ENCODE measurements at places on chromosomes 7 and 10.

DNA sequence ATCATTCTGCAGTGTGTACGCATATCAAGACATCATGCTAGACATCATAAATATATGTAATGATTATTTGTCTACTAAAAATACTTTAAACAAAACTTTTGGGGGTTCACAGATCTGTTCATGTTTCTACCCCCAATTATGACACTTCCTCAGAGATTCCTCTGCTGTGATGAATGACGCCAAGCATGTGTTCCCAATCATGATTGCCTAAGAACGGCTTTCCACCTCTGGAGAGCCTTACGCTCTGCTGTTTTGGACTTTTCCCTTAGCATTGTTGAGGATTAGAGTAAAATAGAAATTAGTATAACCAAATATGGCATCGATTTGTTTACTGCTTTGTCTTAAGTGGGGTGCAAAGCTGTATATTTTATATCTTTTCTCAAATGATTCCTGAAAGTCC, 236.3 kb upstream of the IGFBP3 start:
- no peaks in the 10 kb centered on the region for H3K36me3 ChIP-seq
- no peak for DNase-seq
- no peaks in the 10 kb centered on the region for H3K27me3 ChIP-seq
- H3K27ac ChIP-seq = no peak overlapping the region
- H3K4me3 ChIP-seq = no peak overlapping the region

GRCh38 chr7:4682621-4683042, 537 bp downstream of the FOXK1 start:
- peak; percentile 25 for DNase-seq
- peak overlapping the region; percentile 75 for H3K4me3 ChIP-seq
- peaks cover 26% of the 10 kb centered on the region for H3K36me3 ChIP-seq
- H3K4me1 ChIP-seq = peaks cover 35% of the 10 kb centered on the region

- H3K27ac ChIP-seq = no peak overlapping the region
- H3K36me3 ChIP-seq = no peaks in the 10 kb centered on the region
- no peaks in the 10 kb centered on the region for H3K4me1 ChIP-seq
- no peak for DNase-seq
- no peak overlapping the region for H3K4me3 ChIP-seq
- no peaks in the 10 kb centered on the region for H3K27me3 ChIP-seq
Measured at GRCh38 chr7:20595971-20596370, 19.5 kb upstream of the ABCB5 start.

GRCh38 chr10:30553626-30554439, 75.7 kb downstream of the LYZL2 start:
- no peak for DNase-seq
- no peaks in the 10 kb centered on the region for H3K36me3 ChIP-seq
- no peak overlapping the region for H3K27ac ChIP-seq
- H3K4me3 ChIP-seq = no peak overlapping the region
- peaks cover 5% of the 10 kb centered on the region for H3K4me1 ChIP-seq

- H3K27ac ChIP-seq = no peak overlapping the region
- peaks cover 3% of the 10 kb centered on the region for H3K36me3 ChIP-seq
- DNase-seq = no peak
- no peak overlapping the region for H3K4me3 ChIP-seq
- no peaks in the 10 kb centered on the region for H3K4me1 ChIP-seq
Measured at GRCh38 chr10:98259606-98260315, 8.2 kb downstream of the LOXL4 start.

- H3K4me1 ChIP-seq = no peaks in the 10 kb centered on the region
- no peak for DNase-seq
- no peaks in the 10 kb centered on the region for H3K27me3 ChIP-seq
- H3K27ac ChIP-seq = no peak overlapping the region
- H3K36me3 ChIP-seq = no peaks in the 10 kb centered on the region
- H3K4me3 ChIP-seq = no peak overlapping the region
Measured at GRCh38 chr7:133575726-133576440, 323.0 kb downstream of the EXOC4 start.

DNA sequence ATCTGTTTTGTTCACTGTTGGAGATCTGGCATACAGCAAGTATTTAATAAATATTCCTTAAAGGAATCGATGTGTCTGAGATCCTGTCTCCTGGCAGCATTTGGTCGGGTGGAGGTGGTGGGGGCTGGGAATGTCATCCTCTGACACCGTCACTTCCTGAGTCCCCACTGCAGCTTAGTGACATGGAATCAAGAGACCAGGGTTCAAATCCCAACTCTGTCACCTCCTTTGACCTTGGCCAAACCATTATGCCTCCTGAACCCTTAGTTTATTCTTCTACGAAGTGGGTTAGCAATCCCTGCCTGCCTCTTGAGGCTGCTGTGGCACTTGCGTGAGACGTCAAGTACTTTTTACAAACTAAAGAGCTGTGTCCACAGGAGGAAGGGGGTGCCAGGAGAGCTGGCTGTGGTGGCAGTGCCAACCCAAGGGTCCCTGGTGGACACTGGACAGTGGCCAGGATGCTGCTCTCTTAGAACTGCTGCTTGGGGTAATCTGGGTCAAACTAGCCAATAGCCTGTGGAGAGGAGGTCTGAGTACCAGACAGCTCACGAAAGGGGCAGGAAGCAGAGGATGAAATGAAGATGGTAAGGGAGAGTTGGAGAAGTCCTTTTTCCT, 8.0 kb upstream of the ZMIZ1 start:
- no peaks in the 10 kb centered on the region for H3K4me1 ChIP-seq
- no peak overlapping the region for H3K4me3 ChIP-seq
- no peak overlapping the region for H3K27ac ChIP-seq
- no peaks in the 10 kb centered on the region for H3K27me3 ChIP-seq
- DNase-seq = no peak
- no peaks in the 10 kb centered on the region for H3K36me3 ChIP-seq

- no peaks in the 10 kb centered on the region for H3K36me3 ChIP-seq
- H3K27ac ChIP-seq = no peak overlapping the region
- DNase-seq = no peak
- H3K4me3 ChIP-seq = no peak overlapping the region
- no peaks in the 10 kb centered on the region for H3K4me1 ChIP-seq
- no peaks in the 10 kb centered on the region for H3K27me3 ChIP-seq
Measured at GRCh38 chr7:26237035-26237807, 35.7 kb downstream of the CBX3 start.

DNA sequence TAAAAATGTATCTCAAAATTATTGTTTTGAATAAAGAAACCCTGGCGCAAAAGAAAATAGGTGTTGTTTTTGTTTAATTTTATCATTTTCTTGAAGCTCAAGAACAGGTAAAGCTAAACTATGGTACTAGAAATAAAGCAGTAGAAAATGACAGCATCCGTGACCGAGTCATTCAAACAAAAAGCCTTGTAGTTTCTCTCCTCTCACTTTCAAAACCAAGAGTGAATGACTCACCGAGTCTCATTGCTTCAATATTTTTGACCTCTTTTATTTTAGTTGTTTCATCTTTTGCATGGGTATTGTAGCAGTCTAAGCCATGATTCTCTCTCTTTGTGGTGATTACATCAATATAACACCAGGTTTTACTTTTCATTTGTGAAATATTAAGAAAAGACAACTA, 396.5 kb downstream of the POM121L12 start:
- no peaks in the 10 kb centered on the region for H3K27me3 ChIP-seq
- H3K36me3 ChIP-seq = no peaks in the 10 kb centered on the region
- H3K4me3 ChIP-seq = no peak overlapping the region
- H3K27ac ChIP-seq = no peak overlapping the region

- no peaks in the 10 kb centered on the region for H3K4me1 ChIP-seq
- no peak for DNase-seq
- H3K27me3 ChIP-seq = no peaks in the 10 kb centered on the region
- no peak overlapping the region for H3K4me3 ChIP-seq
- H3K27ac ChIP-seq = no peak overlapping the region
- no peaks in the 10 kb centered on the region for H3K36me3 ChIP-seq
Measured at GRCh38 chr7:73779517-73779916, 9.4 kb upstream of the CLDN3 start.

DNA sequence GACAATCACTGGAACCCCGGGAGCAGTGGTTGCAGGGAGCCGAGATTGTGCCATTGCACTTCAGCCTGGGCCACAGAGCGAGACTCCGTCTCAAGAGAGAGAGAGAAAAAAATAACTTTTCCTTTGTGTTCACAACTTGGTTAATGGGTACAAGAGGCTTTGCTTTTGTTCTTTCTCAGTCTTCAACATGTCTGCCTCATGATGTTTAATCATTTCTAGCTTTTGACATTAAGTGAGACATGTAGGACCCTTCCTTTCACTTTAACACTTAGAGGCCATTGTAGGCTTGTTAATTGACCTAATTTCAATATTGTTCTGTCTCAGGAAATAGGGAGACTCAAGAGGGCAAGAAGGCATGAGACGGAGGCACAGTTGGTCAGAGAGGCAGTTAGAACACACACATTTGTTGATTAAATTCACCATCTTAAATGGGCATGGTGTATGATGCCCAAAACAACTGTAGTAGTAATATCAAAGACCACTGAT, 9.3 kb upstream of the CRCP start:
- no peaks in the 10 kb centered on the region for H3K36me3 ChIP-seq
- H3K27ac ChIP-seq = no peak overlapping the region
- peaks cover 5% of the 10 kb centered on the region for H3K4me1 ChIP-seq
- no peak overlapping the region for H3K4me3 ChIP-seq

- H3K27ac ChIP-seq = peak overlapping the region; percentile 62
- no peak for DNase-seq
- no peaks in the 10 kb centered on the region for H3K27me3 ChIP-seq
- H3K36me3 ChIP-seq = no peaks in the 10 kb centered on the region
- peaks cover 20% of the 10 kb centered on the region for H3K4me1 ChIP-seq
- no peak overlapping the region for H3K4me3 ChIP-seq
Measured at GRCh38 chr10:62082729-62083411, 181.4 kb downstream of the ARID5B start.

GRCh38 chr10:74033702-74034101, 35.8 kb downstream of the VCL start:
- no peaks in the 10 kb centered on the region for H3K4me1 ChIP-seq
- no peak for DNase-seq
- no peaks in the 10 kb centered on the region for H3K36me3 ChIP-seq
- peaks cover 6% of the 10 kb centered on the region for H3K27me3 ChIP-seq
- H3K4me3 ChIP-seq = no peak overlapping the region

DNA sequence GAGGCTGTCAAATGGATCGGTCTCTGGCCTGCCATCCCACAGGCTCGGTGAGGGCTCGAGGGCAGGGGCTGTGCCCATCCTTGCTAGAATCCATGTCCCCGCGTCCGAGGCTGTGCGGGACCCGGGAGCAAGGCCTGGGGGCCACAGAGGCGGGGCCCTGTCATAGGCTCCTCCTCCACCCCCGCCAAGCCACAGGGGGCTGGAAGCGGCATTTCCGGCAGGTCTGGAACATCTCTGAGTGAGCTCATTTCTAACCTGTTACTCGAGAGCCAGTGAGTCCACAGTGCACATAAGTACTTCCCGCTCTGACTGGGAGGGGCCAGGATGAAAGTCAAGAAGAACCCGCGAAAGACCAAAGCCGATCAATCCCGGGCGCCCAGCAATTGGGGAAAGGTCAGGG, 57.6 kb downstream of the NKX6-2 start:
- H3K36me3 ChIP-seq = peaks cover 41% of the 10 kb centered on the region
- H3K27me3 ChIP-seq = no peaks in the 10 kb centered on the region
- no peak for DNase-seq

DNA sequence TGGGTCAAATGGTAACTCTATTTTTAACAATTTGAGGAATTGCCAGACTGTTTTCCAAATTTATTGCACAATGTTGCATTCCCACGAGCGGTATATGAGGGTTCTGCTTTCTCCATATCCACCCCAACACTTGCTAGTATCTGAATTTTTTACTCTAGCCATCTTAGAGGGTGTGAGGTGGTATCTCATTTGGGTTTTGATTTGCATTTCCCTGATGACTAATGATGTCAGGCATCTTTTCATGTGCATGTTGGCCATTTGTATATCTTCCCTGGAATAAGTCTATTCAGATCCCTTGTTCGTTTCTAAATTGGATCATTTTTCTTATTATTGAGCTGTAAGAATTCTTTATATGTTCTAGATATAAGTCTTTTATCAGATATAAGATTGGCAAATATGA, 97.7 kb downstream of the TPK1 start:
- H3K27me3 ChIP-seq = no peaks in the 10 kb centered on the region
- no peaks in the 10 kb centered on the region for H3K4me1 ChIP-seq
- no peaks in the 10 kb centered on the region for H3K36me3 ChIP-seq
- H3K4me3 ChIP-seq = no peak overlapping the region

DNA sequence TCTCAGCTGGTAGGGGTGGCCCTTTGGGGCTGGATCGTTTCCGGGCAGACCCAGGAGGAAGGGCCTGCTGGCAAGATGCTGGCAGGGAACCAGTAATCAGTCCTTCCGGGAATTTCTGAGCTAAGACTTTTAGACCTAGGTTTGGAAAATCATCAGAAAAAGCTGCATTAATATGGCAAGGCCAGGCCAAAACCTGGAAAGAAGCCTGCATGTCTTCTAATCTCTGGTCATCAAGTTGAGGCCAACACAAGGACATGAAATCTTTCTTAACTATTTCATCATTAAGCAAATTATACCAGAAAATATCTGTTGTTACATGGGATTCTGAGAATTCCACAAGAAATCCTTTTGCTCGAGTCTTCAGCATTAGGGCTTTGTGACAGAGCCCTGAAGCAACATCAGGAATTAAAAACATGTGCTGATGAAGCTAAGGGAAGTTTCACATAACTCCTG, 19.9 kb downstream of the CPA1 start:
- no peaks in the 10 kb centered on the region for H3K4me1 ChIP-seq
- H3K27me3 ChIP-seq = no peaks in the 10 kb centered on the region
- no peak overlapping the region for H3K4me3 ChIP-seq
- no peak overlapping the region for H3K27ac ChIP-seq

GRCh38 chr7:133662830-133663229, 410.0 kb downstream of the EXOC4 start:
- no peaks in the 10 kb centered on the region for H3K27me3 ChIP-seq
- peaks cover 15% of the 10 kb centered on the region for H3K4me1 ChIP-seq
- no peak overlapping the region for H3K4me3 ChIP-seq

DNA sequence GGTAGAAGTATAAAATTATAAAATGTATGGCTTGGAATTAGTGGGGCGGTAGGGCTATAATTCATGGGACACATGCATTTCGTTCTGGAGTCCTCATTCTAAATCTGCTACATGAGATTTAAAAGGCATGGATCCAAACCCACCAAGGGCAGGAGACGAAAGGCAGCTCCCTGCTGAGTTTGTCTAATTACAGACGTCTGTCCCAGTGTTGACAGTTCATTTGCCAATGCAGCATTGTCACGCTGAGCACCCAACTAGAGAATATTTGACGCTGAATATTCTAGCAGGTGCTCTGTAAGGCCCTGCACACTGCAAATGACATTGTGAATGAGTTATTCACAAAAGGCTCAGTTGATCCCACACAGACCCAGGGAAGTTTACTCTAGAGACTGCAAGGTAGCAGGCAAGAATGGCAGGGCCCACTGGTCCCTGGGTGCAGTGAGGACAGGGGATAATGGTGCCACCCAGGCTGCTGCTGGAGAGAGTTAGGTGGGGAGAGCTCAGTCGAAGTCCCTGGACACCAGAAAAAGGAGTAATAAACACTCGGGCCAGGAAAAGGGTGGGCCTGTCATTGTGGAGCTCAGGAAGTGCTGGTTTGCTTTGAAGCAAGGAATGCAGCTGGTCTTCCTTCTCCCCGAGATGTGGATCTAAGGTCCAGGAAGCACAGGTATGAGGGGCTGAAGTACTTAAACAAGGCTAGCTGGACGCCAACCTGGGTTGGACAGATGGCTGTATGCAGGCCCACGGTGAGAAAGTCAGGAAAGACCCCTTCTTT, 75.0 kb upstream of the JCAD start:
- H3K27me3 ChIP-seq = no peaks in the 10 kb centered on the region
- H3K36me3 ChIP-seq = no peaks in the 10 kb centered on the region
- H3K4me3 ChIP-seq = no peak overlapping the region
- H3K4me1 ChIP-seq = no peaks in the 10 kb centered on the region
- H3K27ac ChIP-seq = no peak overlapping the region
